ENCODE measurements at places on chromosomes 6 and 20.

GRCh38 chr6:118502169-118502568 is 45.9 kb upstream of the PLN start:
- peak; percentile 19 for DNase-seq

DNA sequence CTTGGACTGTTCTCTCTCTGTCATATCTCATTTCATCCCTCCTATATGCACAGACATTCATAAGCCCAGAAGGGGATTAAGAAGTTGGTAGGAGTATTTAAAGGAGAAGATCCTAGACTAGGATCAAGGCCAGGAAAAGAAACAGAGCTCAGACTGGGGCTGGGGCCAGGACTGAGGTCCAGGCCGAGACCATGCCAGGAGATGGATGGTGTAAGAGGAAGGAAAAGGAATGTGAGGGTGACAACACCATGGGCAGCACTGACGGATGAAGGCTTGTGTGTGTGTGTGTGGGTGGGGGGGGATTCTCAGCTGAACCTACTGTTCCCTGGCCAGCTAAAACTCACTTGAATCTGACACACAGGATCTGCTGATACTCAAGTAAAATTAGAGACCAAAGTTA is 182.1 kb downstream of the KIF6 start:
- DNase-seq: no peak

DNA sequence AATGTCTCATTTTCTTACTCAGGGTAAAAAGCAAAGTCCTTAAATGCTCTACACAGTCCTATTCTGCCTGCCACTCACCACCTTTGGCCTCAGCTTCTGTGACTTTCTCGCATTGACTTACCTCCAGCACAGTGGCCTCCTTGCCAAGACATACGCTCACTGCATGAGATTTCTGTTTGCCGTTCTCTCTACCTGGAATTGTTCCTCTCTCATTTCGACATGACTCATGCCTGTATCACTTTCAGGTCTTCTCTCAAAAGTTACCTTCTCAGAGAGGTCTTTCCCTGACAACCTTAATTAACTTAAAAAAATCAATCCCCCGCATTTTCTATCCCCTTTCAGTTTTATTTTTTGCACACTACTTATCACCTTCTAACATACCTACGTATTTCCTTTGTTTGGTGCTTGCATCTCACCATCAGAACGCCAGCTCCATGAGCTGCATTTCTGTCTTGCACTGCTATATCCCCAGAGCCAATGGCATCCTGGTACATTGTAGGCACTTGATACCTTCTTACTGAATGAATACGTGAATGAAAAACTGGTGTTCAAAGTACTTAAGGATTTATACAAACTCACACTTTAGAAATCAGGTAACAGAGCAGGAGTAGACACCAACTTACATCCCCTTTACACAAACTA is 24.5 kb downstream of the TENT5A start:
- DNase-seq: no peak

DNA sequence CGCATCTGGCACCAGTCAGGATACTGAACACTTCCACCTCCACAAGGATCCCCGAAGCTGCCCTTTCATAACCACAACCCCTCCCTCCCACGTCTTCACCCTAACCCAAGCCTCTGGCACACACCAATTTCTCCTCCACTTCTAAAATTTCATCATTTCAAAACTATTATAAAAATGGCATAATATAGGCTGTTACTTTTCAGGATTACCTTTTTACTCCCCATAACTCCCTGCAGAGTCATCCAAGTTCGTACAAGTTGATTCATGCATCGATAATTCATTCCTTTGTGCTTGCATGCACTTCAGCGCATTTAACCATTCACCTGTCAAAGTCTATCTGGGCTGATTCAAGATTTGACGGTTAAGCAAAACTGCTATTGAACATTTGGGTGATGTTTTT is 30.6 kb upstream of the LY86 start:
- no peak for DNase-seq

DNA sequence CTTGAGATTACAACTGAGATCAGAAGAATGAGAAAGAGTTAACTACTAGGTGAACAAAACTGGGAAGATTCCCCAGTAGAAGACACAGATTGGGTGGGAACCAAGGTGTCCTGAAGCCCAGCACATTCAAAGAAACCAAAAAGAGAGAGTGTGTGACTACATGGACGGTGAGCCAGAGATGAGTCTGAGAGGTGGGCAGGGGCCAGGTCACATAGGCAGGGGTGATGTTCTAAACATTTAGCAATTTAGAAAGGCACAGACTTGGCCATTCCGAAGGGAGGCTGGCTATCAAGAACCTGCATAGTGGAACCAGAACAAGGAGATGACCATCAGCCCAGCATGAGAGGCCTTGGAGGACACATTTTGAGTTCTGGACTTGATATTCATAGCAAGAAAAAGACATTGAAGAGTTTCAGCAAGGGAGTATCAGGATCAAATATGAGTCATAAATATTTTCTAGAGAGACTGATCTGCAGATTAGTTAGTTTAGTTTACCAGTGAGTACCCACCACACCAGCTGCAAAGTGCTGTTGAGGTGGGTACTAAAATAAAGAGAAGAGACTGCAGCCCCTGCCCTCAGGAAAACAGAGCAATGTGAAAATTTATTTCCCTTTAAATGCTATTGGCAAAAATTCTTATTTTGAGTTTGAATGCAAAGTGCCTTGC is 340.5 kb upstream of the PRDM1 start:
- DNase-seq: no peak

DNA sequence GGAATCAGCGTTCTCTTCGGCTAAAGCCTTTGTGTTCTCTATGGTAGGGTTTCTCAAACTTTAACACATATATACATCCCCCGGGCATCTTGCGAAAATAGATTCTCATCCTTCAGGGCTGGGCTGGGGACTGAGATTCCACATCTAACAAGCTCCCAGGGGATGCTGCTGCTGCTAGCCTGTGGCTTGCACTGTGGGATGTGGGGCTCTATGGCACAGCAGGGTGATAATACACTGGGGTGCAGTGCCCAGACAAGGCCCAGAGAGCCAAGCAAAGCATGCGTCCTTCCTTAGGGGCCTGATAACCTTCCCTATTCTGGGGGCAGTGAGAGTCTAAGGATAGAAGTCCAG is 102.0 kb downstream of the LAMP5 start:
- DNase-seq: no peak

- DNase-seq: no peak
Measured at GRCh38 chr6:151096255-151096612, 143.5 kb upstream of the AKAP12 start.

GRCh38 chr6:106520711-106521401 is 108.4 kb downstream of the RTN4IP1 start:
- DNase-seq: no peak

- DNase-seq: no peak
Measured at GRCh38 chr6:122048570-122048969, 350.9 kb upstream of the HSF2 start.

GRCh38 chr20:46240881-46241280 is 67.4 kb downstream of the CDH22 start:
- DNase-seq: no peak

DNA sequence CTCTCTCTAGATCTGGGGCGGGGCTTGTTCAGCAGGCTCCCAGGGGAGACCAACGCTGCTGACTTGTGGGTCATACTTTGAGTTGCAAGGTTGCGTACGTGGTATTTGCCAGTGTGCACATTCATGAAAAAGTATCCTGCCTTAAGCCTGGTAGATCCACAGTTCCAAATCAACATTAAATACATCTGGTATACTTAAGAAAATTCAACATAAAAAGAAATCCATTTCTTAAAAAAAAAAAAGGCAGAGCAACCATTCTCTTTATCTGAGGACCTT is 81.4 kb downstream of the SLC22A3 start:
- no peak for DNase-seq

- DNase-seq: no peak
Measured at GRCh38 chr20:36378686-36379085, 72.5 kb downstream of the DLGAP4 start.

DNA sequence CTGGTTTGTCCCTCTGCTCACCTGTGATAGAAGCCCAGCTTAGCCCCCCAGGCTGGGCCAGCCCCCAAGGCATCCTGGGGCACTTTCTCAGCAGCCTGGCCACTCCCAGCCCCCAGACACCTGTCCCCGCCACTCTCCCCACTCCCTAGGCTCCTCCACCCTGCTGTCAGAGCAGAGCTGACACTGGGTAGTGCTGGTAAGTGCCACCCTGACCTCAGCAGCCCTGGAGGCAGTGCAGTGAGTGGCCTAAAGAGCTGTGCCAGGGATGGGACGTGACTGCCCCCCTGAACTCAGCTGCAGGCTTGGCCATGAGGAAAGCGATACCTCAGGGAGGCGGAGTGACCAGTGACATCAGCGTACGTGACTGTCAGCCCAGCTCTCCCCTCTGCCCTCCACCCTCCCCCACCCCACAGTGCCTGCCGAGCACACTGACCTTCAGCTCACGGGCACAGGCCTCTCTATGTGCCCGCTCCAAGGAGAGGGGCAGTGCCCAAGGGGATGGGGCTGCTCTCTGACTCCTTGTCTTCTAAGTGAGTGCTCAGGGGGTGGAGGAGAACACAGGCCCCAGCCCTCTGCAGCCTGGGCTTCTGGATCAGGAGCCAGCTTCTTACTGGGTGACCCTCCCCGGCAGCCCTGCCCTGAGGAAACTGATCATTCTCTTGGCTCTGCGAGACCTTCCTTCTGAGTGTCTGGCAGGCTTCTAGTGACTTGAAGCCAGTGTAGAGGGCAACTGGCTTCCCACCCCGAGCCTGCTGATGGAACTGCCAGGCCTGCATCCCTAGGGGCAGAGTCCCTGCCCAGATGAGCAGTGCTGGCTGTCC is 172.7 kb downstream of the MRPL14 start:
- DNase-seq: no peak

DNA sequence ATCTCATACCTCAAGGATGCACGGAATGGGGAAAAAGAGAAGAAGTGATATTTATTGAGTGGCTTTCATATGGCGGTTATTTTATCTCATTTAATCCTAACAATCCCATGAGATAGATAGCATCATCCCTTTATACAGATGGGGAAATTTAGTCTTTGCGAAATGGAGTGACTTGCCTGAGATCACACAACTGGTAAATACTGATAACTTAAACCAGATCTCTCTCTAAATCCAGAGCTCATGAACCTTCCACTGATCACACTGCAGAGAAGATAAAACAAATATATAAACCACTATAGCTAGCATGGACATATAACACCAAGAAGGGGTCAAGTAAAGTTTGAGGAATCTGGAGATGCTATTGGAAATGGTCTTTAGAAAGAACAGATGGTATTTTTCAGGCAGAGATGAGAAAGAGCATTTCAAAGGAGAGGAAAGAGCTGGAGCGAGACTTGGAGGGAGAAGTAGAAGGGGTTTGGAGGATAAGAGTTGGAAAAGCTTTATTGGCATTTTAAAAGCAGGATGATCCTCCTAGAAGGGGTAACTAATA is 139.8 kb upstream of the TNFAIP3 start:
- peak; percentile 14 for DNase-seq

DNA sequence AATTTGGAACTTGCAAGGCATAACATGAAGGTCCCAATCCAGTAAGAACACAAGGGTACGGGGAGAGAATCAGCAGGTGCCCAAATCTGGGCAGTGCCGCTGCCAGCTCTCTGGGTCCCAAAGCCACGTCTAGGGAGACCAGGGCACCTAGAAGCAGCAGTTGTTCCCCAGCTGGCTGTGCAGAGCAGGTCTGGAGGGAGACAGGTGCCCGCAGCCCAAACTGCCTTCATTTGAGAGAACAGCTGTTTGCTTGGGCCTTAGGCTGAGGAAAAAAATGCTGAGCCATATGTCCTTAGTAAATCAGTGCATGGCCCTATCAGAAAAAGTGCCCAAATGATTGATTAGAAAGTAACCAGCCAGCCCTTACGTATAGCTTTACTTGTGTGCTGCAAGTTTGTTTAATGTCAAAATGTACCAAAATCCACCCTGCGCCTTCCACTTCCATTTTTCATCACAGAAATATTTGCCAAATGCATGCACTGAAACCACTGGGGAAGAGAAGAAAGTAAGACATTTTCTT is 9.1 kb upstream of the PRELID3B start:
- peak; percentile 83 for DNase-seq

DNA sequence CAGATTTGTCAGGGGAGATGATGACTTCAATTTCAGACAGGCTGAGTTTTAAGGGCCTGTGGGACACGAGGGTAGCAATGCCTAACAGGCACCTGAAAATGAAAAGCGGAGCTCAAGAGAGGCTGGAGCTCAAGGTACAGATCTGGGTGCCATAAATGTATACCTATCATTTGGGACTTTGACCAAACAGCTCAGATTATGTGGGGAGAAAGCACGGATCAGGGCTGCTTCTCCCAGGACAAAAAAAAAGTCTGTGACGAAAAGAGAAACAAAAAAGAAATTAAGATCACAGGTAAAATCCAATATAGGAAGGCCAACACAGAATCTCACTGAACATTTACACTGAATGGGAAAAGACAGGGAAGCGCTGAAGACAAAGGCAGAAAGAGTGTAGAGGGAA is 1.9 kb downstream of the PRELID3B start:
- DNase-seq: no peak

GRCh38 chr6:130829333-130829910 is 2.2 kb downstream of the SMLR1 start:
- DNase-seq: no peak

DNA sequence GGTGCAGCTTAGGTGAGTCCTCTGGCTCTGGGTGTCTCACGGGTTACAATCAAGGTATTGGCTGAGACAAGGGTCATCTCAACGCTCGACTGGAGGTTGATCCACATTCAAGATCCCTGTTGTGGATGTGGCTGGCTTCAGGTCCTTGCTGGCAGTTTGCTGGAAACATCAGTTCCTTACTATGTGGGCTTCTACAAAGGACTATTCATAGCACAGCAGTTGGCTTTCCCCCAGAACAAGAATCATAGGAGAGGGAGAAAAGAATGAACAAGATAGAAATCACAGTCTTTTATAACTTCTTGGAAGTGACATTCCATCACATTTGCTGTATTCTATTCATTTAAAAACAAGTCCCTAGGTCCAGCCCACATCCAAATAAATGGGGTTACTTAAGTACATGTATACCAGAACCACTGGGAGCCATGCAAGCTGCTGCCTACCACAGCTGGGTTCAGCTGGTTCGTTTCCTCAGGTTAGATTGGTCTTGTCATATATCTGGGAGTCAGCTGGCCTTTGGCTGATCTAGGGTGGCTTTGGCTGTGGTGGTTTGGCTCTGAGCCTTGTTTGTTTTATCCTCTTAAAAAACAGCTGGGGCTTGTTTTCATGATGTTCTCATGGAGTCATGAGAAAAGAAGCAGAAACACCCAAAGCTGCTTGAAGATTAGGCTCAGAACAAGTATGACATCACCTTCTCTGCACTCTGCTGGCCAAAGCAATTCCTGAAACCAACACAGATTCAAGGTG is 433.2 kb upstream of the SPTLC3 start:
- DNase-seq: peak; percentile 73

GRCh38 chr6:5208057-5208456 is 52.7 kb downstream of the LYRM4 start:
- DNase-seq: no peak

DNA sequence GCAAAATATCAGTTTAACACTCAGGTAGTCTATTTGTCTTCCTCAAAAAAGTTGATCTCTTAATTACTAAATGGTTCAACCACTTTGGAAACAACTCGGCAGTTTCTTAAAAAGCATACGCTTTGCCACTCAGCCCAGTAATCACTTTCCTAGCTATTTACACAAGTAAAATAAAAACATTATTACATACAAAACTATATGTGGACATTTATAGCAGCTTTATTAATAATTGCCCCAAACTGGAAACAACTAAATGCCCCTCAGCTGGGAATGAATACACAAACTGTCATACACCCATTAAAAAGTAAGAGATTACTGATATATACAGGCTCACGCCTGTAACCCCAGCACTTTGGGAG is 7.4 kb downstream of the EEF1A1 start:
- DNase-seq: peak; percentile 39

GRCh38 chr6:127592964-127593363 is 16.0 kb downstream of the C6orf58 start:
- DNase-seq: no peak
